HEK293T (cell line): ENCODE measurements at places on chromosomes 4 and X.

GRCh38 chr4:17188125-17188524 is 289.7 kb upstream of the LDB2 start:
- no peak for DNase-seq

GRCh38 chrX:69178592-69178991 is 13.3 kb upstream of the PJA1 start:
- no peak for DNase-seq

DNA sequence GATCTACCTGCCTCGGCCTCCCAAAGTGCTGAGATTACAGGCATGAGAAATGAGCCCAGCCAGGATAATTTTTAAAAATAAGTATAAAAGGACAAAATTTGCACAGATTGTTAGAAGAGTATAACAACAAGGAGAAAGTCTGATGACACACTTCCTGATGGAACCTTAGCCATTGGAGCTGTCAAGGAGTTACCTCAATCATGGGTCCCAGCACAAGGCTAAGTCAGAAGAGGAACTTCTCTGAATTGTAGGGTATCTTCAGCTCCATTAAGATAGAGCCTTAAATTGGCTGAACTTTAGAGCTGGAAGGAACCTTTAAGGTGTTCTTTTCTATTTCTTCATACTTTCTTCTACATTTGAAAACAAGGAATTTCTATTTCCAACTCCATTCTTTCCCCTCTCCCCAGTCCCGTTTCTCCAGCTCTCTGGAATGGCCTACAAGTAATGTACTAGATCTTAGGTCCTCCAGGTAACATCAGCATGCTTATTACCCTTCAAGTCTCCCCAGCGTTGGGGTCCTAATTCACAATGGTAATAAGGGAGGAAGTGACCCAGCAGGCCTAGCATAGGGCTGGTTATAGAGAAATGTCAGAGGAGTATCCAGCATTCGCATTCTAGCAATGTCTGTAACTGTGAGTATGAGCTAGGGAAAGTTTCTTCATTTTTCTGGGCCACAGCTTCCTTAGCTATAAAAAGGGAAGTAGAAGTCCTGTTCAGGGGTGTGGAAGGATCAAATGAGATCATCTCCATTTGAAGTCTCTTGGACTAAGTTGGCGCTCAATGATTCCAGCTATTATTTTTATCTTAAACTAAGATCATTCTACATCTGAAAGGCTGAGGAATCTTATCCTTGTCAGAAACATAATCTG is 18.5 kb upstream of the RBPJ start:
- DNase-seq: no peak

DNA sequence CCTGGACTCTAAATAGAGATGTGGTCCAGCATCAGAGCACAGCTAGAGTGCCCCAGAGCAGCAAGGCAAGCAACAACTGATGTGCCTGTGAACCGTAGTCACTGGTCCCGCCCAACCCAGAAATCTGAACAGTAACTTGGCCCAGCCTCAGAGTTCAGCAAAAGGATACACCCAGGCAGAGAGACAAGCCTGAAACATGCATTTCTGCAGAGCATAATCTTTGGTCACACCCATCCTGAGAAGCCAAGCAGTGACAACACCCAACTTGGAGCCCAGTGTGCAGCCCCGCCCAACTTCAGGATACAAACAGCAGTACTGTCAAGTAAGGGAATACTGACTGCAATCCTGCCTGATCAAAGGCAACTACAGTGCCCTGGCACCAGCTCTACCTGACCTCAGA is 78.9 kb downstream of the CCDC160 start:
- DNase-seq: no peak

DNA sequence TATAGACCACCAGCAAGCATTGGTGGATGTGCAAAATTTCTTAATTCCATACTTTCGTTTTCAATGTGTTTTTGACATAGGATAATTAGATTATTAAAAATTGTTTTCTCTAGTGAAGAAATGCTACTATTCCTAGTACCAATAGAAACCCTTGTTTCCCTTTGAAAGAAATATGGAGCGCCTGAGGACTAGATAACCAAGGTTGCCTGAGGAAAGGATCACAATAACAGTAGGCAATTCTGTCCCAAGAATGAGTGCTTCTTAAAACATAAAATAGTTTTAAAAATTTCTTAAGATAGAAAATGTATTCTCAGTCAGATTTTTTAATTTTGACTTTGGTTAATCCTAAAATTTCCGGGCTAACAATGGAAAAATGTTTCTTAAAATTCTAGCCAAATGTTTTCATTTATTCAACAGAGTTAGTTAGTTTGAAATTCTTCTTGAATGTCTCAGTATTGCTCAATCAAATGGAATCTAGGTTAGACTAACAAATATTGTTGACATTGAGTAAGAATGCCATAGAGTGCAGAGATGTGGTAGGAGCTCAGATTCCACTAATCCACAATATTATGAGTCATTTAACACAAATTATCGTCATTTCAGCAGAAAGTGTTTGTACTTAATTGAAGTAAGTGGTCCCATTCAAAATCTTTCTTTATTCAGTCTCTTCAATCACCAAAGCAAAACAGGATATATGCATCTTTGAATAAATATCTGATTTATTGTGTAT is 666.0 kb downstream of the GRID2 start:
- DNase-seq: no peak

GRCh38 chrX:23616361-23616760 is 50.9 kb upstream of the PRDX4 start:
- peak; percentile 44 for DNase-seq

- DNase-seq: no peak
Measured at GRCh38 chr4:23033796-23034195, 341.1 kb downstream of the GBA3 start.

GRCh38 chrX:128078545-128078944 is 26.3 kb upstream of the ACTRT1 start:
- no peak for DNase-seq

GRCh38 chrX:48613502-48614160 is 16.3 kb downstream of the WDR13 start:
- no peak for DNase-seq

- no peak for DNase-seq
Measured at GRCh38 chr4:182513587-182514291, 270.5 kb downstream of the TENM3 start.

GRCh38 chr4:137647375-137647774 is 115.1 kb upstream of the PCDH18 start:
- no peak for DNase-seq

DNA sequence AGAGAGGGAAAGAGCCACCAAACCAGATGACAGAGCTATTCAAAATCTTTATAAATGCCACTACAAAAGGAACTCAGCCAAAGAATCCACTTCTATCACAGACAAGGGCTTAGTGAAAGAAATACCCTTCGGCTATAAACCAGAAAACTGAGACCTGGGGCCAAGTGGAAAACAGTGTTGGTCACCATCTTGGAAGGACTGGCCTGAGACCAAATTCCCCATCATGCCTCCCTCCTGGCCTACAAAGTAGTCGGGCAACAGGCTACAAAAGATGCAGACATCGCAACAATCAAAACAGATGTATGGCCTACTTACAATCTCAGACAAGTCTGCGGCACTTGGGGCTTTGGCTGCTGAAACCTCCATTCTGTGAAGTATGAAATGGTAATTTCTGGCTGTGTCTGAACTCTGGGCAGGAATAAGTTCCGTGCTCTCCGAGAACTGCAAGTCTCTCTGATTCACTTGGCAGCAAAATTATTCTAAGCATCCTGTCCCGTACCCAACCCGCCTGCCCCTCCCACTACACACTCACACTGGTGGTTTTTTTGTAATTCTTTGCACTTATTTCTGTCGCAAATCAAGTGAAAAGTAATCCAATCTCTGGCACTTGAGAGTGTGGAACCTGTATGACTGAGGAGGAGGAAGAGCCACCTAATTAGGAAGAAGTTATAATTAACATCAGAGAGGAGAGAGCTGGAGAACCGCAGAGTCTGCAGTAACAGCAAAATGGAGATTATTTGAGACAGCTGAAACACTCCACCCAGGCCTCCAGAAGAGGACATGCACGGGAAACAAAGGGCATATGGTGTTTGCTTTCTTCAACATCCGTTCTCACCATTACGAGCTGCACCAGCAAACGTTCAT is 87.8 kb downstream of the SH3KBP1 start:
- DNase-seq: no peak

- DNase-seq: no peak
Measured at GRCh38 chr4:87227751-87228151, 7.3 kb upstream of the KLHL8 start.

GRCh38 chrX:7067256-7067655 is 80.3 kb upstream of the STS start:
- DNase-seq: no peak

GRCh38 chr4:78244705-78245485 is 187.8 kb downstream of the FRAS1 start:
- DNase-seq: no peak

- DNase-seq: no peak
Measured at GRCh38 chrX:54194982-54195588, 12.0 kb upstream of the FAM120C start.

GRCh38 chr4:95066050-95066449 is 308.3 kb downstream of the BMPR1B start:
- no peak for DNase-seq

DNA sequence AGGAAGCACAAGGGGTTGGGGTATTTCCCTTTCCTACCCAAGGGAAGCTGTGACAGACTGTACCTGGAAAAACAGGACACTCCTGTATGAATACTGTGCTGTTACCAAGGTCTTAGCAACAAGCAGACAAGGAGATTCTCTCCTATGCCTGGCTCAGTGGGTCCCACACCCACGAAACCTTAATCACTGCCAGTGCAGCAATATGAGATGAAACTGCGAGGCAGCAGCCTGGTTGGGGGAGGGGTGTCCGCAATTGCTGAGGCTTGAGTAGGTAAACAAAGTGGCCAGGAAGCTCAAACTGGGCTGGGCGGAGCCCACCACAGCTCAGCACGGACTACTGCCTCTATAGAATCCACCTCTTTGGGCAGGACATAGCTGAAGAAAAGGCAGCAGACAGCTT is 197.7 kb downstream of the INPP4B start:
- no peak for DNase-seq

- no peak for DNase-seq
Measured at GRCh38 chr4:100294356-100294755, 104.1 kb upstream of the DDIT4L start.

- no peak for DNase-seq
Measured at GRCh38 chr4:152102436-152103000, 341.7 kb upstream of the GATB start.

DNA sequence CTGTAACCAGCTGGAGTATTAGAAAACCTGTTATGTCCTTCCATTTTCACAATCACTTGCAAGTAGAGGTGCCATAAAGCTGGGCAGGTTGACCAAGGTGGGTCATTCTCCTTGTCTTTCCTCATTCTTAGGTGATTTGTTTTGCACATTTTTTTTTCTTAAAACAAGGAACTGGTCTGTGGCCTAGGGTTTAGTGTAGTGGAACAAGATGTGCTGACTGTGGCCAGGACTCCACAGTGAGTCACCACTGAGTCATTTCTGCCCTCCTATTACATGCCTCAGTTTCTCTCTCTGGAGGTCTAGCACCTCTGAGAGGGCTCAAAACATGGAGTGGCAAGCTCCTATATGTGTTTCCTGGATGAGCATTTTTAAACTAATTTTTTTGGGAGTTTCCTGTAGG is 355.9 kb downstream of the GPM6A start:
- DNase-seq: no peak

DNA sequence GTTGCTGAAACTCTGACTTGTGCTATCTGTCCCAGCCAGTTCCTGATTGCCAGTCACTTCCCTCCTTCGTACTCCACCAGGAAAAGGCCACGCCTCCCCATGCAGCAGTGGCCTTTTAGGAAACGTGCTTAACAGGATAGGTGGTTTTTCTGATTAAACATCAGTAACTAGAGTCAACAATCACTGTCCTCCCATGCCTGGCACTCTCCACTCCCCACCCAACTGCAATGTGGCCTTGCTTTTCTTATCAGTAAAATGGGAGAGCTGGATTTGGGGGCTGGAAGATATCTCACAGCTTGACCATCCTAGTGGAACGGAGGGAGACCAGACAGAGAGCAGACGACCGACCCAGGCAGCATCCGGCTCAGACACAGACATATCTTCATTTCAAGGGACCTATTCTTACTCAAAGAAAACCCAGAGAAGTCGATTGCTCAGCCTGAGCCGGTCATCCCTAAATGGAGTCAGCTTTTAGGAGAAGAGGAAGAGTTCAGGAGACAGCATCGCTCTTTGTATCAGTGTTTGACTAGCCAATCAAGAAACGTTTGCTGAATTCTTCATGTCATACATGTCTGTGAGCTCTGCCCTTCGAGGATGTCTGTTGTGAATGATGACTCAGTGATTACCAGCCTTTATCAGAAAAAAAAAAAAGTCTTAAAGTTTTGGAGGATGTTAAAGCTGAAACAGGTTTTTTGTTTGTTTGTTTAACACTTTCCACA is 12.7 kb upstream of the UBA6 start:
- no peak for DNase-seq

DNA sequence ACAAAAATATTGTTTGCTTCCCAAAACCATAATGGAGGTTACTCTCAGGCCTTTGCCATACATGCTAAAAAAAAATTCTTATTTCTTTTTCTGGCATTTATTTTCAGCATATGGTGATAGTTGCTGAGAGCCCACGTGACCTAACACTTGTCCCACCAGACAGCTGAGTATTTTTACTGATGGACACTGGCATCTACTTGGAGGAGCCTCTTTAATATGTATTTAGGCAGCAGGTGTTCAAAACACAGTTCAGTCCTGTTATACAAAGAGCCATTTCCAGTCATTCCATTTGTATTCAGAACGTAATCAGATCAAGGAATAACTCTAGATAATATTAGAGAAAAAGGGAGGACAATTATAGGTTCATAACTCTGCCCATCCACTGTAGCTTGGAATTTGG is 95.5 kb downstream of the CXCL13 start:
- no peak for DNase-seq

DNA sequence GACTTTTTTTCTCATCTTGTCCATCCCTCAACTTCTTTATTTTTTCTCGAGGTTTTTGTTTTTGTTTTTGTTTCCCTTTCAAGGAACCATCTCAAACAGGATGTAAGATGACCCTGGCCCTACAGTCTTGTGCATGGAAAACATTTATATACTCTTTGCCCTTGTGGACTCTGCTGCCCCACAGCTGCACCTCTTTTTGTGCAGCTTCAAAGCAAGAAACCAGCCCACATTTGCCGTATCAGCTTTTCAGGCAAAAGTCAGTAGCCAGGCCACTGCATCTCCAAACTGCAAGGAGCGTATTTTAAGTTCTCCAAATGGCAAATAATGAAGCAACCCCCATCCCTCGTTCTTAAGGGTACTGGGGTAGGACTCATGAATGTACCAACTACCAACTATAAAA is 756.5 kb downstream of the C4orf33 start:
- DNase-seq: no peak

- no peak for DNase-seq
Measured at GRCh38 chrX:14698790-14699189, 169.5 kb downstream of the GLRA2 start.

- DNase-seq: no peak
Measured at GRCh38 chr4:7723625-7724024, 216.0 kb downstream of the AFAP1 start.

GRCh38 chrX:43553257-43553656 is 102.8 kb upstream of the MAOA start:
- DNase-seq: no peak

GRCh38 chr4:138013625-138014024 is 228.5 kb downstream of the SLC7A11 start:
- no peak for DNase-seq

- DNase-seq: no peak
Measured at GRCh38 chrX:106608016-106608415, 3.8 kb upstream of the RADX start.
